CD4-positive, alpha-beta T cell treated with Interleukin-6 for 4 hours (primary cell): ENCODE measurements at places on chromosomes 12 and 14.

DNA sequence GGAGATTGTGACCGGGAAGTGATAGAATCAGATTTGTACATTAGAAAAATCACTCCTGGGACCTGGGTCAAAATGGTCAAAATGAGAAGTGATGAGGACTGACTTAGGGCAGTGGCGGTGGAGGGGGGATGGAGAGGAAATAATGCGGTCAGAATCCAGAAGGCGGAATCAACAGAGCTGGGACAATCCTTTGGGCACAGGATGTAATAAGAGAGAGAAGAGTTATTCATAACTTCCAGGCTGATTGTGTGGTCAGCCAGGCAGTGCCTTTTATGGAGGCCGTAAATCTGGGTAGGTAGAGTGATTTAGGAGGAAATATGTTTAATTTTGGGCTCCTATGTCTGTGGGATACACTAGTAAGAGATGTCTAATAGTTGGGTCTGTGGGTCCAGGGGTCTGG, 21.6 kb downstream of the FBXL14 start:
- DNase-seq: no peak

DNA sequence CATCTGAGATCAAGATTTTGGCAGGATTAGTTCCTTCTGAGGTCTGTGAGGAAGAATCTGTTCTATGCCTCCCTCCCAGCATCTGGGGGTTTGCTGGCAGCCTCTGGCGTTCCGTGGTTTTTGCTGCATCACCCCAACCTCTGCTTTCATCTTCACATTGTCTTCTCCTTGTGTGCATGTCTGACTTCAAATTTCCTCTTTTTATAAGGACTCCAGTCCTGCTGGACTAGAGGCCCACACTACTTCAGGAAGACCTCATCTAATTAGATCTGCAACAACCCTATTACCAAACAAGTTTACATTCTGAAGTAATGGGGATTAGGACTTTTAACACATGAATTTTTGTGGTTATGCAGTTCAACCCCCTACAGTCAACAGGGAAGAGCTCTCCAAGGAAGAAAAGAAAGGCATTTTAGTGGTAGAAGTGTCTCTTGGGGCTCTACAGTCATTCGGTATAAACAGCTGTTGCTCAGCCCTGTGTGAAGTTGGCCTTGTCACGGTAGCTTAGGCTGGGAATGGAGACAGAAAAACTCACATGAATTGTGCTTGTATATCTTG, 89.7 kb downstream of the CAND1 start:
- no peak for DNase-seq

- DNase-seq: no peak
Measured at GRCh38 chr12:65535946-65536345, 257.5 kb downstream of the MSRB3 start.

- DNase-seq: no peak
Measured at GRCh38 chr12:81078469-81079196, 754 bp downstream of the ACSS3 start.

- no peak for DNase-seq
Measured at GRCh38 chr12:105457026-105457425, 126.5 kb downstream of the C12orf75 start.

DNA sequence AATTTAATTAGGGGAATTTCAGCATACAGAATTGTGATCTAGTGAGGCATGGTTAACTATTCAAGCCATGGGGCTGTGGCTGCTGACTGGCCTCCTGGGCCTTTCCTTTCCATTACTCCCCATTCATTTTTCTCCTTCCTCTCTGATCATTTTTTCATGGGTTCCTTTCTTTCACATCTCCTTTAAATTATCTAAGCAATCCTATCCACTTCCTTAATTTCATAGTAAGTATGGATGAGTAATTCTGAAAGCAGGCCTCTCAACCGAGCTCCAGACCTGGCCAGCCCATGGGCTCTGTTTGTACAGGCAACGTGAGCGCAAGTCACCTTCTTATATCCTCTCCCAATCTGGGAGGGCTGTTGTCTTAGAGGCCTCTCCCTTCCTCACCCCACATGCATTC, 13.4 kb downstream of the CKAP4 start:
- DNase-seq: no peak

DNA sequence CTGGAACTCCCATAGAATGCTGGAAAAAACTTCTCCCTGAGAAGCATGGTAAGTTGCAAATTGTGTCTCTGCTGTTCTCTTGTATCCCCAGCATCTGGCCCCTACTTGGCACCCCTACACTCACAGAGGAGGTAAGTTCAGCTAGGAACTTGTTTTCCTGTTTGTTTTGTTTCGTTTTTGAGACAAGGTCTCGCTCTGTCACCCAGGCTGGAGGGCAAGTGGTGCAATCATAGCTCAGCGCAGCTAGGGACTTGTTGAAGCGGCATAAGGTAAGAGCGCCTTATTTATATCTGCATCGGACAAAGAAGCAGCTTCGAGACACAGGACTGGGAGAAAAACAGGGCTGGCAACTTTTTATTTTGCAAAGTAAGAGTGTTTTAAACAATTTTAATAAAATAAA, 18.5 kb upstream of the ANO2 start:
- no peak for DNase-seq

- no peak for DNase-seq
Measured at GRCh38 chr12:25644979-25645378, 91.9 kb upstream of the LMNTD1 start.
